ENCODE measurements at places on chromosomes 7 and 10.

DNA sequence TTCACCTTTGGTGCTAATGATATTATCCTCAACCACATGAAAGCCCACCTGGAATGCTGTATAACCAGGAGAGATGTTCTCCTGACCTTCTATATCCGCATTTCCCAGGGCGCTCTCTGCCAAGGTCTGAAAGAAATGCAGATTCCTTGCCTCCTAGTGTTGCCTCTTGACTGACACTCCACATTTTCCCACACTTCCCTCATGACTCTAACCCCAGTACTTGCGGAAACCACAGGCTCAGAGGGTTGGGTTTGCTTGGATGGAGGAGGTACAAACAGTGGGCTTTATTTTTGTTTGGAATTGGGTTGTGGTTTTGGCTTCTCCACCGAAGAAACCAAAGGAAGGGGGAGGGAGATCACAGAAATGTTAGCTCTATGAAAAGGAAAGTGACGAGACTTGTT is 222.9 kb upstream of the CELF2 start:
- peak; percentile 82 for DNase-seq

GRCh38 chr10:122044045-122044661 is 55.2 kb downstream of the TACC2 start:
- DNase-seq = peak; percentile 62

GRCh38 chr7:114133717-114134116 is 214.9 kb upstream of the PPP1R3A start:
- DNase-seq = no peak

DNA sequence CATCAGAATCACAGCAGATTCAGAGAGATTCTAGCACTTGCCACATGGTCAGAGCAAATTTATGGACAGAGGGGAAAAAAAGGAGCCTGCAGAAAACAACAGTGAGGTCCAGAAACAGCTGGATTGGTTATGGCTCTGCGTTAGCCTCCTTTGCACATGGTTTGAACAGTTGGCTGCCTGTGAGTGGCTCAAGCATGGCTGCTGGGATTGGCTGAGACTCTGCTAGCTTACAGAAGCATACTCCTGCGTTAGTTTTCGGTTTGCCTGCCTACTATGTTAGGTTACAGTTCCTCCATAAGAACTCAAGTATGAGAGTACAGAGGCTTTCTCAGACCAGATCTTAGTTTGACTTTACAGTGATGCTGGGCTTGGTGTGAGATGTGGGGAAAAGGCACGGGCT is 80.7 kb upstream of the WDR11 start:
- DNase-seq = no peak

GRCh38 chr7:50792342-50793119 is 9.8 kb upstream of the GRB10 start:
- peak; percentile 54 for DNase-seq

- DNase-seq = no peak
These were observed 126.4 kb upstream of the FZD1 start for GRCh38 chr7:91137788-91138368.

DNA sequence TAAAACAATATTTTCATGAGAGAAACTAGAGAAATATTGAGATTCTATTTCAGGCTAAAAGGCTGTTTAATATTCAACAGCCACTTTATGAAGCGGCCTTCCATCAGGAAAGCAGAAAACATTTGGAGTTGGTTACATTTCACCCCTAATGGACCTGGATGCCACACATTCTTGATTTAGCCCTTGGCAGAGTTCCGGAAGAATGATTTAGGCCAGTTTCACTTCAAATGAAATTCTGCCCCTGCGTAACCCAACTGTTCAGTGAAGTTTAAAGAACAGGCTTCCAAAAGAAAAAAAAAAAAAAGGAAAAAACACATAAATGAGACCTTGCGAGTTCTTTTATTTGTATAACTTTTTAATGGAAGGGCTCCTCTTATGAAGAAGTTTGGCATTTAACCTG is 239.2 kb upstream of the AKR1E2 start:
- DNase-seq = peak; percentile 79

- no peak for DNase-seq
These were observed 61.1 kb downstream of the CHST15 start for GRCh38 chr10:124032087-124032935.

All from fibroblast of gingiva (primary cell).